ENCODE measurements at places on chromosomes 3 and 15. TPM values are rescaled to one million over a fixed set of nuclear protein-coding genes. Genes with fewer than 3 reads are reported as not detected.

Gene GOLGA8J
- not detected for total RNA-seq

Gene SNTN
- total RNA-seq = not detected

Gene SIDT1
- 0.04 TPM for total RNA-seq

Gene NPAP1
- total RNA-seq = not detected

Gene FRMD5
- 2.5 TPM for total RNA-seq

Gene CRELD1
- 23.1 TPM for total RNA-seq

Gene VWA5B2
- not detected for total RNA-seq

Gene HYAL3
- 11.6 TPM for total RNA-seq

Gene HOMER2
- total RNA-seq = 36.7 TPM

Gene RMDN3
- 13.6 TPM for total RNA-seq

Gene RARRES1
- total RNA-seq = not detected

Gene PCOLCE2
- total RNA-seq = 2.9 TPM

Data from hair follicular keratinocyte (primary cell).